ENCODE measurements at places on chromosomes 4 and X.
A peak's percentile ranks its signal among the peaks of the same experiment; 100 is the strongest.

- no peak for DNase-seq
These were observed 2.1 kb downstream of the PNMA6F start for GRCh38 chrX:153319295-153320046.

DNA sequence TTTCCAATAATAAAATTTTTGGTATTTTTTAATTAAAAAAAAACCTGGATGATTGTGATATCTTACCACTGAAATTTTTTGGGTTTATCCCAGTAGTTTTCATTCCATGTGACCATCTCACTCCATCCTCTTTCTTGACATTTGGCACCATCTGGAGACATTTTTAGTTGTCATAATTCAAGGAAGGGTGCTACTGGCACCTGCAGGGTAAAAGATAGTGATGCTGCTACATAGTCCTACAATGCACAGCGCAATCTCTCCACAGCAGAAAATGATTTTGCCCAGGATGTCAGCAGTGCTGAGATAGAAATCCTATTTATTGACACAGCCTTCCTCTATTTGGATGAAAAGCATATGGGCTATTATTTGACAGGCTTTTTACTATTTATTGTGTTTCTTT lies 79.3 kb downstream of the RBPJ start:
- no peak for DNase-seq

- no peak for DNase-seq
These were observed 56.9 kb downstream of the ATG4A start for GRCh38 chrX:108148524-108148923.

- DNase-seq = no peak
These were observed 7.8 kb upstream of the BOD1L1 start for GRCh38 chr4:13635286-13635799.

GRCh38 chr4:142098380-142098779 lies 462.0 kb downstream of the IL15 start:
- DNase-seq = no peak

- no peak for DNase-seq
These were observed 22.8 kb downstream of the STAP1 start for GRCh38 chr4:67581208-67581857.

- DNase-seq = no peak
These were observed 219.1 kb upstream of the AMOT start for GRCh38 chrX:113059714-113060113.

DNA sequence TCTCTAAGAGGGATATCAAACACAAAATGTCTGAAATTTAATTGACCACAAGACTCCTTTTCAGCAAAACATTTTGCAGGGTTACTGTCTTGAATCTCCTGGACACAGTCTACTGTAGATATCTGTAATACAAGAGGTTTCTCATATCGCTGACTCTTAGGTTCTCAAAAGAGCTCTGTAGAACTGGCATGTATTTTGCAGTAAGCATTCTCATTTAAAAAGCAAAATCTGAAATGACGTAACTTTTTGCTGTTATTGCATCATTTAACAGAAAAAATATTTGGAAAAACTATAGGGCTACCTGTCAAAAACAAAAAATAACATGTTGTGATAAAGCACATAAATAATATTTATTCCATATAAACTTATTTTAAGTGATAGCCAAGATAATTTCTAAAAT lies 114.2 kb downstream of the CDS1 start:
- DNase-seq = no peak

DNA sequence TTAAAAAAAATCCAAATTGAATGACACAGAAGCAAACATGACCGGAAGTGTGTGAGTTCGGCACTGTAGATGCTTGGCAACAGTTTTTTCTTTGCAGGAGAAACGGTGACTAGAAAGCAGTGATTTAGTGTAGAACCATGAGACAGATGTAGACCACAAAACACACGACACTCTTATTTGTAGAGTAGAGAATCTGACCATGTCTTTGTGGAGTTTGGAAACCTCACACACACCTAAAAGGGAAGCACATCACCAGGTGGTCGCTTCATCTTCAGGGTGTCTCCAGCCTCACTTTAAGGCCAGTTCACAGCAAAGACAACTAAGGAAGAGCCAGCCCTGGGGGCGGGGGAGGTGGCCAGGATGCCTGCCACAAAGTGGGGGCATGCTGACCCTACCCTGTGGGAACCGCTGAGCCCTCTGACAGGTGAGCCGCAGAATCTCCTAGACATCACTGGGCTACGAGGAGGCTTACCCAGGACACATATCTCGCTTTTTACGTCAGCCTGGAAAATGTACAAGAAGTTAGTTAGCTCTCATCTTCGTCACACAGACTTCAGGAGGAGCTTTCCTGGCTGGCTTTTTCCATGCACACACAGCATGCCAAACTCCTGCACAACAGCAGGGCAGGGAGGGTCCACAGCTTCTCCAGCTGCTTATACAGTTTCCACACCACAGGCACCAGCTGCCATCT lies 64.4 kb upstream of the PDLIM3 start:
- no peak for DNase-seq

DNA sequence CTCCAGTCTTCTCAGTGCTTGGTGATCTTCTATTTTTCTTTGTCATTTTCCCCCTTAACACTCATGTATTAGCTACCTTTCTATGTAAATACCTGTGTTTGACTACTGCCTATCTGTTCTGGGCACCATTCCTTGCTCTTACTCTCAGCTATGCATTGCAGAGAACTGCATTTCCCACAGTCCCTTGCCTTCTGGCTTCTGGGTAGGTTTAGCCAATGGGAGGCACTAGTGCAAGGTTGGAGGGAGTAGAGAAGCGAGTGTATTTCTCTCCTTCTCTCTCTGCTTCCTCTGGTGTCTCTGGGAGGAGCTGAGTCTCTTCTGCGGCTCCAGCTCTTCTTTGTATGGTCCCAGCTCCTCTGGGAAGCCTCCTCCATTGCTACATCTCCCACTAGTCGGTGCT lies 50.5 kb downstream of the CWH43 start:
- no peak for DNase-seq

DNA sequence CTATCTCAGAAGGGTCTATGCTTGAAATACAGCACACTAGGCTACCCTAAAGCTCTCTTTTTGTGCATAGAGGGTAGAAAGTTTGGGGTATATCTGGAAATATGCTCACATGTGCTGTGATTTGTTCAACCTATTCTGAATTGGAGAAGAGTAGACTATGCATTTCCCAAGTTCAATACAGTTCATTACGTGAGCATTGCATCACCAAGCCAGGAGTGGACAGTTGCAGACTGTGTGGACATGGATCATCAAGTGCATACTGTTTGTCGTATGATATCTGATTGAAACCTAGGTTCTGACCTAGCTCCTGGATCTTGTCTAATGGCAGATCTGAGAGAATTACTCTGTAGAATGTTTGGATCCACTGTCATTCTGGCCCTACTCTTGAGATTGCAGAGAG lies 161.1 kb downstream of the FRAS1 start:
- DNase-seq = no peak

DNA sequence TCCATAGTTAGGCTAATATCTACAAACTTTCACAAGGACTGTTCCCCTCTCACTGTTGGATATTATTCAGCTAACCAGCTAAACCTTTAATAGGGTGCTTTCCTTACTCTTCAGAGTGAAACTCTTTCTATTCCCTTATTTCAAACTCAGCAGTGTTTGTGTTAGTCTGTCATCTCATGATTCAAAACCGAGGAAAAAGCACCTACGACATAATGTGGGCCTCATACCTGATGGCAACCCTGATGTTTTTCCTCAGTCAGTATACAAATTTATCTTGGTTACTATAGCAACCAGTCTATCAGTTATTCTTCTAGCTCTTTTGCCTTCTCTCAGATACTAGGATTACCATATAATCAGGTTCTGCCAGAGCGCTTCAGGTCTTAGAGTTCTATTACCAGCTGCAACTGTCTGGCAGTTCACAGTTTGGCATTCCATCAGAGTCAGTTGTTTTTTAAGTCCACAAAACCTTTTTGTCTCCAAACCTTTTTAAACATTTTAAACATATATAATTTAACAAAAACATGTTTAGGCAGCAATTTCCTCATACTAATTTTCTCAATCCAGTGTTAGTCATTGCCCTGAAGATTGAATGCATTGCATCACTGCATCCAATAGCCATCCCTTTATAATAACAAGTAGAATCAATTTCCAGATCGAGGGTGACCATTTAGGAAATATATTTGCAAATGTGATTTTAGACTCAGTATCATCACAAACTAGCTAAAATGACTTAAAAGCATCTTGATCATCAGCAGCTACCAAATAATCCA lies 7.4 kb downstream of the WDR44 start:
- DNase-seq = no peak

DNA sequence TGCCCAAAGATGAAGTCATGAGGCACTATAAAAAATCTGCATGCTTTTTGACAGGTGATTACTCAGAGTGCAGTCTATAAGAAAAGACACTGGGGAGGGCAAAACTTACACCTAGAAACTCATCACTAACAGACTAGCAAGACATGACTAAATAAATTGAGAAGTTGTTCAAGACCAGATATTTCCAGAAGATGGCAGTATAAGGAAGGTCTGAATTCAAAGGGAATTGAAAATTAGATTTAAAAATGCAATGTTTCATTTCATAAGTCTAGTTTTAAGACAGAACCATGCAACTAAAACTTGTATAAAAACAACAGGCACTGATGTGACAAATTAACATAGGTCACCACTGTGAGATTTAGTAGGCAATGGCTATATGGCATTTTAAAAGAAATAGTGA lies 232.5 kb upstream of the POF1B start:
- peak; percentile 0 for DNase-seq

- no peak for DNase-seq
These were observed 67.5 kb downstream of the PHOX2B start for GRCh38 chr4:41681054-41681453.

GRCh38 chr4:16217300-16218051 lies 8.8 kb downstream of the TAPT1 start:
- no peak for DNase-seq

DNA sequence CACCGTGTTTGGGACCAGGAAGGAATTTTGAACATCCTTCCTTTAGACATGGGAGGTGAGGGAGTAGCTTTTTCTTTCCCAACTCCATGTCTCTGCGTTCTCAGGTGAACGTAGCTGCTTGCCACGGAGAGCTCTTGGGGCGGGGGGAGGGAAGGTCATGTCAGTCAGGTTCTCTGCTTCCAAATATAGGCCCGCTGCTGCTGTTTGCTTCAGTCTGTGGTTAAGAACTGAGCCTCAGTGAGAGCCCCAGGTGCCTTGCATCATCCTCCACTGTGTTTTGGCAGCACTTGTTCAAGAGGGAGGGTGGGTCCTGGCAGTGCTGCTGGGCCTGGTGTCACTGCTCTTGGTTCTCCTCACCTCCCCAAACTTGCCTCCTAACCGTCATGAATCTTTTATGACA lies 46.5 kb downstream of the HADH start:
- DNase-seq = no peak

GRCh38 chrX:31483336-31483735 lies 411.5 kb upstream of the FTHL17 start:
- peak; percentile 42 for DNase-seq

GRCh38 chr4:21046141-21046540 lies 345.9 kb downstream of the PACRGL start:
- peak; percentile 34 for DNase-seq

DNA sequence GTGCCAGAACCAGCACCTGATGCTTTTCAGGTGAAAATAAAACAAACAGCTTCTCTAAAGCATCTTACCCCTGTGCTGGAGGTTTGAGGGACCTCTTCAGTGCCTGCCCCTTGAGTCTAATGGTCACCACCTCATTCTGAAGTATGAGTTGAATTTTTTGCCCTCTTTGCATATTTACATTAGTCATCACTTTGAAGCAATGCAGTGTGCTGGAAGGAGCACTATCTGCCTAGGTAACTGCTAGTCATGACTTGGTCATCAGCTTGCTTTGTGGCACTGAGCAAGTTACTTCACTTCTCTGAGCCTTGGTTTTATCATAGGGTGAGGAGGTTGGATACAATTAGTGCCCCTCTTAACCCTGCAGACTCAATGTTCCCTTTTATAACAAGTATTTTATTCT lies 44.9 kb downstream of the SPATA18 start:
- no peak for DNase-seq

GRCh38 chr4:8112036-8112576 lies 46.5 kb downstream of the ABLIM2 start:
- no peak for DNase-seq

GRCh38 chrX:12360986-12361598 lies 222.8 kb downstream of the FRMPD4 start:
- no peak for DNase-seq

DNA sequence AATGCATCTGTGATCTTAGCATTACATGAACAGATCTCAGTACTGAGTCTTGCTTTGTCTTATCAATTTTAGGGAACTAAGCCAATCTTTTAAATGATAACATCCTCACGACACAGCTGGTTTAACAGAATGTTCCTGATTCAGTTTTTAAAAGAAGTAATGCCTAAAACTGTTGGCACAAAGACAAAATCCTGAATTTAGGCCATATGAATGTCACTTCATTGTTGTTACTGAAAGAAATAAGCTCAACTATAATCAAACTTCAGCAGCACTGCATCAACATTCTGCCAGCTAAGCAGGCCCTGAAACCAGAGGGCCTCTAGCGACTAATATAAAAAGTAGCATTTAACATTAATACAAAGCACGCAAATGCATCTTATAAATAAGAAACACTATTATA lies 130.6 kb downstream of the FRYL start:
- DNase-seq = no peak

- no peak for DNase-seq
These were observed 1.2 kb downstream of the C4orf50 start for GRCh38 chr4:6017030-6017429.

GRCh38 chr4:148162991-148163390 lies 279.2 kb downstream of the NR3C2 start:
- DNase-seq = no peak

GRCh38 chr4:39353478-39354253 lies 12.5 kb downstream of the RFC1 start:
- no peak for DNase-seq

DNA sequence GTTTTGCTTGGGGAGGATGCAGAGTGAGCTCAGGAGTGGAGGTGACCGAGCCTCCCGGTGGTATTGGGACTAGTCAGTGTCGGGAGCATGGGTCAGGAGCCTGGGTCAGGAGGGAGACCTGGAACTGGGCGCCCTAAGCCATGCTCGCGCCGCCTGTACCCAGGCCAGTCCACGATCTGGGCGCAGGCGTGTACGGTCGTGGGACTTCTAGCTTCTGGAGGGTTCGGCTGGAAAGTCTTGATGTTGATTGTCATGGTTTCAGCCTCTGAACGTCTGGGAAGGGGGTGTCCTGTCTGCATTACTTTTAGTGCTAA lies 244 bp downstream of the EIF2S3 start:
- DNase-seq = no peak

DNA sequence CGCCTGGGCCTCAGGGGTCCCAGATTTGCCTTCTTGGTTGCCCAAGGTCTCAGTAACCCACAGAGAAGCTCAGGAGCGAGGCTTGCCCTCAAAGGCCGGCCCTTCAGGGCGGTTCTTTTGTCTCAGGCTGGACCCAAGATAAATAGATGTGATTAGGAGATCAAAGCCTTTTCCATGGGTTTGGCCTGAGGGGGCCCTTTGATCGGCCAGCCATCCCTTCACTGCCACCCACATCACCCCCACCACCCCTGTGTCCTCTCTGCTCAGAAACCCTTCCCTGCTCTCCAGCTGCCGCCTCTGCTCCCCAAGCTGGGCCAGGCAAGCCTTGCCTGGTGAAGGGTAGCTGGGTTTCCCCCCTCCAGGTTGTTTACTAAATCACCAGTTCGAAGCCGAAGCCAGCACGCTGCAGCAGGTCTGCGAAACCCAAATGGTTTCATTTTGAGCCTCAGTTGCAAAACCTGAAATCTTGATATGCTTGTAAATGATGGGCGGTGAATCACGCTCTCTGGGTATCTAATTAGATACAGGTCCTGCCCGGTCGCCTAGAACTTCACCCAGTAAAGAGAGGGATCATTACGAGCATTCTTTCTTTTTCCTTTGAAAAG lies 202.6 kb upstream of the BCOR start:
- DNase-seq = no peak

- DNase-seq = no peak
These were observed 197.2 kb upstream of the ZFP42 start for GRCh38 chr4:187798385-187798784.
